NAMALWA (cell line): ENCODE measurements at places on chromosomes 3 and 15.

- DNase-seq, result no peak
Observed at GRCh38 chr3:177742273-177742672, 545.0 kb upstream of the TBL1XR1 start.

GRCh38 chr3:53571264-53571663 is 76.9 kb downstream of the CACNA1D start:
- no peak for DNase-seq

GRCh38 chr15:75761446-75762356 is 49.1 kb upstream of the CSPG4 start:
- DNase-seq, result no peak

GRCh38 chr15:72751751-72752455 is 31.7 kb downstream of the ADPGK start:
- no peak for DNase-seq

DNA sequence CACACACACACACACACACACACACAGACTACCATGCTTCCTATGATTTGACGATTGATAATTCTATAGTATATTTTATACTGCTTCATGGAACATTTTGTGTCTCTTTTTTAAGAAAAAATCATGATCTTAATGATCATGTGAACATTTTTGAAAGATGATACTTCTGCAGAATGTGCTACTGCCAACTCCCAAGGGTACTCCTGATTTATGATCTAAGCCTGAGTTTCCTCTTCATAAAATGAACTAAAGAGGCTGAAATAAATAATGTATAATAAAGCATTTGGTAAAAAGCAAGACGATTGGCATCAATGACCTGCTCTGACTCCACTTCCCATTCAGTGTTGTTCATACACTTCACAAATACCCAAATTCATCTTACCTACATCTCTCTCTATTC is 333.8 kb upstream of the RBMS3 start:
- no peak for DNase-seq

- no peak for DNase-seq
Observed at GRCh38 chr3:116661196-116661595, 48.4 kb upstream of the TUSC7 start.

- DNase-seq, result no peak
Observed at GRCh38 chr15:49528289-49528688, 92.3 kb downstream of the FAM227B start.

- no peak for DNase-seq
Observed at GRCh38 chr3:4358273-4358672, 55.1 kb downstream of the SETMAR start.

DNA sequence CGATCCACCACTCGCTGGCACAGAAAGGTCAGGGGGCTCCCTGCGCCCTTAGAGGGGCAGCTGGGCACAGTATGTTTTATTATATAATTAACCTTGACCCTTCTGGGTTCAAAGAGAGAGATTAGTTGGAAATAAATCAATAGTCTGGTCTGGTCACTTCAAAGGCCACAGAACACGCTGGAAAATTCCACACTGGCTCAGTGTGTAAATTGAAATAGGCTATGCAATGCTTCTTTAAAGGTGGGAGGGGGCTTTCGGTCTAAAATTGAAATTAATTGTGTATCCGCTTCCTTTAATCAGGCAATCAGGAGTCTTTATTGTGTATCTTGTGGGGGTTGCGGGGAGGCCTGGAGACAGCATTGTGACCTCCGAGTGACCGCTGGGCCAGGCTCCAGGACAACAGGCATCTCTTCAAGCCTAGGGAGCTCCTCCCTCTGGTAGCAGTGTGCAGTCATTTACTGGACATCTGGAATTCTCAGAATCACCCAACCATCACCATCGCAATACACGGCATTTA is 8.0 kb downstream of the RNU5B-1 start:
- no peak for DNase-seq

DNA sequence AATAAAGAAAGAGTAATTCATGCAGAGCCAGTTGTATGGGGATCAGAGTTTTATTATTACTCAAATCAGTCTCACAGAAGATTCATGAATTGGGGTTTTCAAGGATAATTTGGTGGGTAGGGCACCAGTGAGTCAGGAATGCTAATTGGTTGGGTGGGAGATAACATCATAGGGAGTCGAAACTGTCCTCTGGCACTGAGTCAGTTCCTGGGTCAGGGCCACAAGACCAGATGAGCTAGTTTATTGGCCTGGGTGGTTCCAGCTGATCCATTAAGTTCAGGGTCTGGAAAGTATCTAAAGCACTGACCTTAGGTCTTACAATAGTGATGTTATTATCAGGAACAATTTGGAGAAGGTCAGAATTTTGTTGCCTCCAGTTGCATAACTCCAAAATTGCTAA is 998.6 kb upstream of the EPHA6 start:
- DNase-seq, result no peak

GRCh38 chr3:107429320-107430181 is 52.3 kb downstream of the CCDC54 start:
- peak; percentile 82 for DNase-seq

- DNase-seq, result no peak
Observed at GRCh38 chr3:119950666-119951325, 143.5 kb downstream of the GSK3B start.

DNA sequence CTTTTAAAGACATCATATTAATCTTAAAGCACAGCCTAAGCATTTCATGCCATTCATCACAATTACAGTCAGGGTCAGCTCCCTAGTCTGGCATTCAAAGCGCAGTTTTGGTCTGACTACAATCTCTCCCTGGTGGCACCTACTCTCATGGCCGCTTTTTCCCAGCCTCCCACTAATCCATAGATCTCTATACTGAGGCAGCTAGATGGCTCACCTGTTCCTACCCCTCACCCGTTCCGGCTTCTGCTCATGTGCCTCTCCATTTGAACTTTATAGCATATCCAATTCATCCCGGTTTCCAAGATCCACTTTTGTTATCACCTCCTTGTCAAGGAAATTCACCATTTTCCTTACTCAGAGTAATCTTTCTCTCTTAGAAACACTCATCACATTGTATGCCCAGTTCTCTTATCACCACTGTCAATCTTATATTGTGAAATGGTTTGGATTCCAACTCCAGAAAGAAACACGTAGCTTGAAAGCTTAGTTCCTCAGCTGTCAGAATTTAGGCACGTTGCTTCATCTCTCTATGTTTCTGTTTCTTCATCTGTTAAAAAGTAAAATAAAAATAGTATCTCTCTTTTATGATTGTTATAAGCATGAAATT is 220.0 kb upstream of the UBE2E2 start:
- no peak for DNase-seq

DNA sequence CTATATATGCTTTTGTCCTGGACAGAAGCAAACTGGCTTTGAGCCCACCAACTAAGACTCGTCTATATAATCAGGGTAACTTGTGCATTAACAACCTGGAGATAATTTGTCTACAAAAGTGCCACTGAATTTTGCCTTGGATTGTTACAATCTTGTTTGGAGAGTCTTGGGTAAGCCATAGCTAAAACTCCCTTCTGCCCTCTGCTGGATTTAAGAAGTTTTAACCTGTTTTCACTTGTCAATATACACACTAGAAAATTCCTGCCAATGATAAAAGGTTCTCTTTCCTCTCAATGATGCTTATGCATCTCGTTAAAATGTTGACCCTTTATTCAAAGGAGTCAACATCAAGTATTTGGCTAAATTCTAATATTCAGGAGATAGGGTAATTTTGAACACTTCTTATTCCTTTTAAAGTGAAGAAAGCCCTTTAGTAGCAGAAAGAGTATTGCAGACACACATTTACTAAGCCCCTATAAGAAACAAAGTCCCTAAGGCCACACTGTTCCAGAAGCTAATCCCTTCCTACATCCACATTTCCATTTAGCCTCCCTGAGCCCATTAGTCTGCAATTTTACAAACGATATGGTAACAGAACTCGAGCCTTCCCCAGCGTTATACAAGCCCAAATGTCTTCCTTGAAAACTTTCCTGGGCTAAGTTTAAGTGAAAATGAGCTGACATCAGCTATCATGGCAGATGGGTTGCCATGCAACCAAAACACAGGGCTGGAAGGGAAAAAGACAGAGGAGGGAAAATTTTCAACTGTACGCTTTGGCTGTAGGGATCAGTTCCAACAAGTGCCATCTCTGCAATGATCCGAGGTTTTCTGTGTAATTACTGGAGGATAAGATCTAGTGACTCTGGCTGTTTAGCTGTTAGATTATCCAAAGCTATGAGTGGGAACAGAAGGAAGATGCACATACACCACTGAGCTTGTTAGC is 75.9 kb upstream of the FGF12 start:
- peak; percentile 51 for DNase-seq

DNA sequence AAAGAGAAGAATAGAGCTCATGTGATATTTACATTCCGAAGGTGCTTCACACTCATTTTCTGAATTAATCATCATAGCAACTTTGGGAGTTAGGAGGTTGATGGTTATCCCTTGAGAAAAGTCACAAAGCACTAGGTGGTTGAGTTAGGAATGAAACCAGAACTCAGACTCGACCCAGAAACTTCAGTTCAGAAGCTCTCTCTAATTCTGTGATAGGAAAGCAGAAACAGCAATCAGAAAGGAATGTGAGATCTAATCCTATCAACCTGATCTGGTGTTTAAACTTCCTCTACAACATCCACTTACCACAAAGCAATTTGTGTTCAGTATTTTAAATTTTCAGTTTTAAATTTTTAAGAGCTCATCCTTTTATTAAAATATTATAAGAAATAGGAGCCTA is 211.2 kb downstream of the CNTN3 start:
- no peak for DNase-seq

DNA sequence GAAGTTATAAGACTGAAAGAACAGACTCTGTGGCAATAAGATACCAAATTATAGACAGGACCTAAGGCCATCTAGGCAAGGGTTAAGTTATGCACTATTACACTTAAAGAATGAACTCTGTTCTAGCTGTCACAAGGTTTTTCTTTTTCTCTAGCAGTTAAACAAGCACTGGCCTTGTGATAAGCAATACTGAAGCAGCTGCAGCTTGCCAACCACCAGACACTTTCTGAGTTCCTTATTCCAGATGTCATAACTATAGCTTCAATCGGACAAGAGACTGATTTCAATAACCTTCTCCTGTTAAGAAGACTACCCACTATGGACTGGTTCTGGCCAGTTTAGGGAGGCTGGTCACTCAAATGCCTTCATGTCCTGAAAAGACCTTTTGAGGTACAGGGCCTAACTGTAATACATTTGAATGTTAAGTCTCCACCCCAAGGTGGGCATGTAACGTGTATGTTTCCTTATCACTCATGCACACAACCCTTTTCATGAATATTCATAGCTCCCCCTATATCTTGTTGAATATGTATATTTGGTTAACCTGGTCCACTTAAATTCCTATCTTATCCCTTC is 85.8 kb downstream of the CFAP20DC start:
- DNase-seq, result peak; percentile 55

DNA sequence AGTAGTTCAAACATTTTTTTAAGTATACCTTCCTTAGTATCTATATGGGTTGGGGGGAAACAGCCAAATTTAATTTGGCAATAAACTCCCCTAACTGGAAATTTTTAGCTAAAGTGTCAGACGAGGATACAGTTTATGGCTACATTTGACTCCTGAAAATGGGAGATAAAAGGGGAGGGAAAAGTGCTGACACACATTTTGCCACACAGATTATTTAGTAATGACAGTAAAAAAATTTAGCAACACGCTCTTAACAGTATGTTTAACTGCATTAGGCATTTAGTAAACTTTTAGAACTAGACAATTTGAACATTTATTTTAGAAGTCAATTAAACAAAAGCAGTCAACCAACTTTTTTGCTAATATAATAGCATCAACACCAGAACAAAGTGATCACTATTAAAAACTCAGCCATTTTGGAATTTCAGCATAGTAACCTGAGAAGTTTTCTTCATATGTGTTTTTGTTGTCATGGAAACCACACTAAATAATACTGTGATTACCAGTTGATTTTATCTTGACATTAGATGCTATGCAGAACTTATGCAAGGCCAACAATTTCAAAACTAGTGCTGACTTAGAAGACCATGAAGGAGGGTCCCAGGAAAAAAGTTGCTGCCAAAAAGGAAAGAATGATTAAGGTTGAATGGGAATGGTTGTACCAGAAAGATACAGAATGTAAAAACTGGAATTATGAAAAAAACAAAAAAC is 47.0 kb upstream of the TFG start:
- DNase-seq, result peak; percentile 5

- no peak for DNase-seq
Observed at GRCh38 chr3:143301031-143301901, 181.7 kb downstream of the CHST2 start.

DNA sequence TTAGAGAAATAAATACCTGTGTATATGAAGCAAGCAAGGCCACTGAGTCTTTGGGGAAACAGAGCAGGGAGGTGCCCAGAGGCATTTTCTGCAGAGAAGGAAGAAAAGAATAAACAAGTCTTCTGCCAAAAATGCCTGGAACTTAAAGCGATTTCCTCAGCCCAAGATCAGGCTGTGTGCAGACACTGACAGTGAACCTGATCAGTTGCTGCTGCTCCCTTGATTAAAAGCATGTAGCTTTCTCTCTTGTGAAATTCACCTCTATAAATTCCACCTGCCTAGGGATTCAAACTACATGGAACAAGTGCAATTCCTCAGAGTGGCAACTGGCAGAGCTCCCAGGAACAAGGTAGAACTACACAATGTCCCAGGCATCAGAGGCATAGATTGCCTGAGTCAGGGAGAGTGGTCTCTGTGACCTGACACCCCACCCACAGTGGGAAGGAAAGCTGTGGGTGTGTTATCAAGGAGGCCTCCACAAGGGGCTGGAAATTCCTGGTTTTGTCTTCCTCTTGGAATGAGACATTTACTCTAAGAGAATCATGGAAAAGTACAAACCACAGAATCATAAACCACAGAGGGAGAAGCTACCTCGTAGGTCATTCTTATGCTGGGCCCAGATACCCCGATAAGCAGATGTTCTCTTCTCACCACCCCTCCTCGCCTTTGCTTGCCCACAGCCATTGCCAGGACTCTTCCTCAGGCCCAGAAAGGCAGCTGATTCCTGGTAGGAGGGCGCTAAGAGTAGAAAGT is 1.8 kb upstream of the ZBTB38 start:
- DNase-seq, result no peak

- no peak for DNase-seq
Observed at GRCh38 chr15:61182946-61183345, 46.2 kb downstream of the RORA start.

- no peak for DNase-seq
Observed at GRCh38 chr15:77642793-77643430, 10.2 kb upstream of the LINGO1 start.

- no peak for DNase-seq
Observed at GRCh38 chr15:55106155-55106554, 90.6 kb downstream of the RSL24D1 start.

- no peak for DNase-seq
Observed at GRCh38 chr15:100771746-100772145, 107.9 kb upstream of the ALDH1A3 start.

DNA sequence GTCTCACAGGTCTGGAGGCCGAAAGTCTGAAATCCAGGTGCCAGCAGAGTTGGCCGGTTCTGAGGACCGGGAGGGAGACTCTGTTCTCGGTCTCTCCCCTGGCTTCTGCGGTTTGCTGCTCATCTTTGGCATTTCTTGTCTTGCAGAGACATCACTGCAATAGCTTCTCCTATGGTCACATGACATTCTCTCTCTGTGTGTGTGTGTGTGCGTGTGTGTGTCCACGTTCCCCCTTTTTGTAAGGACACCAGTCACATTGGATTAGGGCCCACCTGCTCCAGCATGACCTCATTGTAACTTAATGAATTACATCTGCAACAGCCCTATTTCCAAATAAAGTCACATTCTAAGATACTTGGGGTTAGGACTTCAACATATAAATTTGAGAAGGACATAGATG is 12.4 kb upstream of the ATP10A start:
- DNase-seq, result no peak

- DNase-seq, result peak; percentile 96
Observed at GRCh38 chr15:68820295-68821189, at the start of gene ANP32A. ANP32A (minus strand) TSS chr15:68820895; CDS start chr15:68820751, 144 bp downstream.
